ENCODE measurements at places on chromosomes 4 and X.
A peak's percentile ranks its signal among the peaks of the same experiment; 100 is the strongest.

DNA sequence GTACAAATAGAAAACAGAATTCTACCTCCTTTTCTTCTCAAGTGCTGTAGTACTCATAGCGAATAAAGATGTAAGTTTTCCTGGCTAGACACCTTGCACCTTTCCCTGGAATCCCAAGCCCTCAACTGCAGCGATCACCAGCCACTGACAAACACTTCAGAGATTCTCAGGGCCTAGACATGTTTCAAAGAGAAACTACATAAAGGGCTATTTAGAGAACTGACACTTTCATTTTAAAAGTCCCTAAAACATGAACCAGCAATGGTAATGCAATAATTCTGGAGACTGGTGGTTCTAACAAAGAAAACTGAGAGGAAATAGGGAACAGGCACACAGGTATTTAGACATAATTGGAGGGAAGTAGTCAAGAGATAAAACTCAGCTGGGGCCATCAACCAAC is 35.7 kb downstream of the FANCB start:
- no peak for DNase-seq

GRCh38 chrX:134821901-134822300 is 163.6 kb upstream of the PLAC1 start:
- DNase-seq = no peak

DNA sequence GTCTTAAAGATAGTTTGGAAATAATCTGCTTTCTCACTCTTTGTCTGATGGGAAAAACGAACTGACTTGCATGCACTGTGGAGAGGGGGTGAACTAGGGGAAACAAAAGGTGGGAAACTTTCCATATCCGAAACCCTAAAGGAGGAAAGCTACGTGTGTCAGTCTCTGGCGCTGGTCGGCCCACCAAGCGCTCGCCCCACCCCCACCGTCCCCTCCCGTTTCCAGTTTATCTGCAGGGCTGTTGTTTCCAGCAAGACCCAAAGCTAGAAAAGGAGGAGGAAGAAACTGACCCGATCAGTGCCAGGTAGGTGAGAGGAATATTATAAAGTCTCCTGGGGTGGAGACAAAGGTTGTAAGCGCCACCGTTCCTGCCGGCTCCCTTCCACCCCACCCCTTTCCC is 552 bp downstream of the TCEAL9 start:
- no peak for DNase-seq

GRCh38 chr4:47837094-47837907 is 566 bp downstream of the CORIN start:
- DNase-seq = no peak

DNA sequence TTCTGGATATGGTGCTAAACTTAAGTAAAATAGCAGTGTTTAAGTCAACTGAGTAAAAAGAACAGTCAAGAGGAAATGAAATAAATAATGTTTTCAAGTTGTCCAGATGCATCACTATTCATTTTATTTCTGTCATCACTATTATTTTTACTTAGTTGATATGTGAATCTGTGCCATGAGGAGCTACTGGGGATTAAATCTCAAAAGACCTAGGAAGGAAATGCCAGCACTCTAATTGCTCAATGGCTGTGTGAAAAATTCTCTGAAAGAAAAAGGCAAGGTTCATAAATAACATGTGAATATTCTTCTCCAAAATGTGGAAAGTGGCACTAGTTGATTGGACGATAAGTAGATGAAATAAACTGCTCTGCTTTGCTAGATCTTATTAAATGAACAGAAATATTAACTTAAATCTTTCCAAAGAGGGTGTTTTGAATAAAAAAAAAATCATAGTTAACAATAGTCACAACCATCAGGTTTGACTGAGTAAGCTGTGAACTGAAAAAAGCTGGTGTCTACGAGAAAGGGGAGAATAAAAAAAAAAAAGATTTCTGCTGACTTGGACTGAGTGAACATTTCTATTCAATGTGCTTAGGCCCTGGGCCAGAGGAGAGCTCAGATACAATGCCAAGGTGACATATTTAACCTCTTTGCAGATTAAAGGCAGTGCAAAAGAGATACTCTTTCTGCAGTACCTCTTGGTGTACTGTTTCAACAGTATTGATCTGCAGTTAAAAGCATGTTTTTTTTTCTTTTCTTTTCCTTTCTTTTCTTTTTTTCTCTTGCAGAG is 1.6 kb downstream of the SPARCL1 start:
- peak; percentile 8 for DNase-seq

DNA sequence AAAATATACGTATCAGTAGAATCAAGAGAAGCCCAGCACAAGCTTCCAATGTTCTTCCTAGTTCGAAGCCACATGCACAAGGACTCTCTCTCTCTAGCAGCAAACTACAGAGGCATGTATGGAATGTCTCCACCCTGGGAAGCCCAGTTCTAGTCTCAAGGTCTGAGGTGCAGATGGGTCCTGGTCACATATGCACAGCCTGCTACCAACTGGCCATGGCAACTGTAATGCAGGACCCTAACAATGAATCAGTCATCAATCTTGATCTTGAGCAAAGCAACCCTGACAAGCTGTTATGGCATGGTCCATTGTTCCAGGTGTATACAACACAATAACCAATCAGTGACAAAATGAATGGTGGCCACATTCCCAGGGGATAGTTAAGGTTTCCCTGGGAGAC is 55.8 kb downstream of the MBNL3 start:
- no peak for DNase-seq

DNA sequence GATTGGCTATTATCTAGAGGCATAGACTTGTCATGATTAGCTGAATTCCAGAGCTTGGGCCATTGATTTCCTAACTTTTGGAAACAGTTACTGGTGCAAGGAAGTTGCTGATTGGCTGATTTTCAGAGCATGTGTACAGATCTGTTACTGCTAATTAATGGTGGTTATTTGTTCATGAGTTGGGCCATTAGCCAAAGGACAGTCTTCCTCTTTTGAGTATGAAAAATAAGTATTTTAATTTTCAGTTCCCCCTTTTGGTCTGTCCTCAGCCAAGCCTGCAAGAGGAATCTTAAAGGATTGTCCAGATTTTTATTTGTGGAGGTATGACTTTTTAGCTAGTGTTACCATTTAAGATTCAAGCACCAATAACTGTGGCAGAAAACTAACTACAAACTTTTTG is 7.0 kb upstream of the DSPP start:
- DNase-seq = no peak

DNA sequence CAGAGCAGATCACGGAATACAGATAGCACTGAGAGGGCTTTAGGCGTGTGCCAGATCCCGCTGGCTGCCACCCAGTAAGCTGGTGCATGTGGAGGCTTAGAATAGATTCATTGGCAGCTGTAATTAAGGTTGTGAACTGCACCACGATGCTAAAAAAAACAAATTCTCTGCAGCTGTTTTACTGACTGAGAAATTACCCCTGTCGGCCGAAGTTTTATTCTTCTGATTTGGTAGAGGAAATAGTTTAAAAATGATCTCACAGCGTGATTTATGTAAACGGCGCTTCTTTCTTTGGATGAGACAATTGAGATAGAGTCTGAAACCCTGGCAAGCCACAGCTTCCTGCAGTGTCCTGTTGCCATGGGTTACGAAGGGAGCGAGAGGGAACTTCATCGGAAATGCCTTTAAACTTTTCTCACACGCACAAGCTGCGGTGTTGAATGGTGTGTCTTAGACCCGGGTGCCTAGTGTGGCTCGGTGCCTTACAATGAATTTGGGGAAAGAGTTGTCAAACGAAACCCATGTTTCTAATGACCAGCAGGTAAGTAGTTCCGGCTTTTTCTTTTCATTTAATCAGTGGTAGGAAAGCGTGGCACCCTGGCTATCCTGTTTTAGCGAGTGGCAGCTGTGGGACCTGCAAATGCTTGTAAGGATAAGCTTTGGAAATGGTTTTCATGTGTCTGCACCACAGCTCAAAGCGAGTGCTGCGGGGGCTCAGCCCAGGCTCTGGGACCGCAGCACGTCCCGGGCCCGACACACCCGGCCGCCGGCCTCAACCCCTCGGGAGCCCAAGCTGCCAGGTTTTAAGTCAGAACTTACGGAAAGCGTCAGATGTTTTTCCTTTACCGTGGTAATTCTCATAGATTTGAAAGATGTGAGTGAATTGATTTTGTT is 71.7 kb upstream of the HGFAC start:
- DNase-seq = peak; percentile 12

DNA sequence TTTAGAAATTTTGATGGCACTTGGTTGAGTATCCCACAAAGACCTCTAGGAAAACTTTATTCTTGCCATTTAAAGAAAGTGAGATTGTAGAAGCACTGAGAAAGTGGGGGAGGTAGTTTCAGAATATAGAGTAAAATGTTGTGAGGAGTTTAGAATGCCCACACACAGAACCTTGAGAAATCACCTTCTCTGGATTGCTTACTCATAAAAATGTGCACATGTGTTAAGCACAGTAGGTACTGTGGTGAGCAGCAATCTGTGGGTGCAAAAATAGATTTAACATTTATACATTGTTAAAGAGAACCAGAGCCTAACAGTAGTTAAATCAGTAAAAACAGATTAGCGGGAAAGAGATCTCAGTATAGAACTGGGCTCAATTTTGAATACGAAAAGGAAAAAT is 201.2 kb upstream of the NWD2 start:
- DNase-seq = no peak

DNA sequence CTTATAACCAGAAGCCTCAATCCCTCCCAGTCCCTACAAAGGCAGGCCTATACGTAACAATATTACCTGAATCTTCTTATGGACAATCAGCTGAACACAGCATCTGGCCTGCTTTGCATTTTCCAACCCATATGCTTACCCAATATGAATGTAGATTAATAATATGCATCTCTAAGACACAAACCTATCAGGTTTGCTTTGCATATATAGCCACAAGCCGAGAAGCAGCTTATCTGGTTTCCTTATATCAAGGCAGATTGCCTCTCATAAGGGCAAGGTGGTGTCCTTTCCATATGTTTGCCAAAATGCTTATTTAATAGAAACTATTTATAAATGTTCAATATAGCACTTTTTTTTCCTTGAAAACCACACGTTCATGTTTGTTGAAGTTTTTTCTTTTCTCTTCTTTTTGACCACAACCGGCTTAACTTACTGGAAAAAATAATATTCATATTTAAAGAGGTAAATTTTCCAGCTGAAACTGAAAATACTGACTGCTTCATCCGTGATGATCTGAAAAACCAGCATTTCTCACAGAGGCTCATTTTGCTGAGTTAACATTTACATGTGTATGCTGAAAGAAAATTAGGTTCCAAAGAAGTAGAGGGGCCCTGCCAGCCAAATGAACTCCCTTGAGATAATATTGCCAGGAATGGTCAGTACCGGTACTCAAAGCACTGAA is 3.8 kb downstream of the IL21 start:
- DNase-seq = no peak

DNA sequence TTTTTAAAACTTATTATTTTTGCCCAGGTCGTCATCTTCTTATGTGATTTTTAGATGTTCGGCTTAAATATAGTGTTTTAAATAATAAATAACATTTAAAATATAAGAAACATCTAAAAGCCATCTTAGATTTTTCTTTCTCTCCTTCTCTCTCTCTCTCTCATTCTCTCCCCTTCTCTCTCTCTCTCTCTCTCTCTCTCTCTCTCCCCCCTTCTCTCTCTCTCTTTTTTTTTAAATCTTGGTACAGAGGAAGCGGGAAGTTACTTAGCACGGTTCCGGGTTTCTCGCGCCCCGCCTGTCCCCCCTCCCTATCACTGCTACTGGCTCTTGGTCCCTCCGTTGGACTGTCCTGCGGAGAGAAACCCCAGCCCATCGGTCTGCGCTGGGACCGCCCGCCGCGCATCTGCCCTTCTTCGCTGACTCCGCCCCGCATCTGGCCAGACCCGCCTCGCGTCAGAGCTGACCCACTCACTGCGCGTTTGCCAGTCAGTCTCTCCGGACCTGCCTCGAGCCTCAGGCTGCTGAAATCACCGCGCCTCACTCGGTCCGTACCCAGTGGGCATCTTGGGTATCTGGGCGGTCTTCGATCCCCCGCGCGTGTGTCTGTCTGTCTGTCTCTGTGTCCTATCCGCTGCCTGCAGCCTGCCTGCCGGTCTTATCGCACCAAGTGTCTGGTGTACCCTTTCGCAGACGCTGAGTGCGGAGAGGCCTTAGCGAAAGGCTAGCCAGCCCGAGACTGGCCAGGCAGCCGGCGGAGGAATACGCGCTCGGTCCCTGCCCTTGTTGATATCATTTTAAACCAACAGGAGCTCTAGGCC is at the start of gene PABPC5:
Gene PABPC5 (plus strand): TSS at position 489 of the 818 bp plus-strand sequence. CDS start 739 bp downstream, outside the sequence.
- DNase-seq = no peak

DNA sequence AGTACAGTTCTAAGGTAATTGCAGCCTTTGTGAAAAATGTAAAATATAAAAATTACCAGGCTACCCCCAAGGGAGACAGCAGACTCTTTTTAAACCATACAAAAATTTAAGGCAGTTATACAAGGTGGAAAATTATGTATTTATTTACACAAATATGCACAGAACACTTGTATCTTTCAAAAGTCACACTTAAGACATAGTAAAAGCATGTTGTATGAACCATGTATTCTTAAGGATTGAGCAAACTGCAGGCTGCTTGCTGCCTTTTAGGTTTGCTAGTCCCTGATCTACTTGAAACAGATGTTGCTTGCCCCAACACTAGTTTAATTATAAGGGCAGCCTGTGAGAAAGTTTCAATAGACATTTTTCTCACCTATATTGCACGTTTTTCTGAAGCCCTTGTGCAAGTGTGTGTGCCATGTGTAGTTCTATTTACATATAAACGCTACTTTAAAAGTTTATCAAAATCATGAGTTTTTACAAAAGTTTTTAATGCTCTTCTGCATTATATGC is 72.8 kb downstream of the PRSS12 start:
- no peak for DNase-seq

DNA sequence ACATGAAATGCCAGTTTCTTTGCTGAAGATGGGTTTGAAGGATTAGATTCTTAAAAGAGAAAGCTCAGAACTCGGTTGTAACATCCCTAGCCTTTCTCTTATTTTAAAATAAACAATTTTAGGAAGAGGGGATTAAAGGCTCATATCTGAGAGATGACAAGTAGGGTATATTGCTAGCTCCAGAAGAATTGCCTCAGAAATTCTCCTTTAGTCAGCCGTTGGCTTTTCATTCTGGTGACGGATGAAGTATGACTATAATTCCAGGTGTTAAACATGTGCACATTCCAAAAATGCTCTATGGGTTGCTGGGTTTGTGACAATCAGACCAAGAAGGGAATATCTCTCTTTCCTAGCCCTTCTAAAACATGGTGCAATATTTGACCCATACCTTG is 17.8 kb downstream of the DKK2 start:
- no peak for DNase-seq

- DNase-seq = no peak
Observed at GRCh38 chr4:143438710-143439109, 74.8 kb upstream of the SMARCA5 start.

- no peak for DNase-seq
Observed at GRCh38 chr4:128917781-128918180, 108.3 kb downstream of the JADE1 start.

- no peak for DNase-seq
Observed at GRCh38 chr4:4491396-4491893, 50.4 kb downstream of the STX18 start.
